ENCODE measurements at places on chromosomes 2 and 18.

DNA sequence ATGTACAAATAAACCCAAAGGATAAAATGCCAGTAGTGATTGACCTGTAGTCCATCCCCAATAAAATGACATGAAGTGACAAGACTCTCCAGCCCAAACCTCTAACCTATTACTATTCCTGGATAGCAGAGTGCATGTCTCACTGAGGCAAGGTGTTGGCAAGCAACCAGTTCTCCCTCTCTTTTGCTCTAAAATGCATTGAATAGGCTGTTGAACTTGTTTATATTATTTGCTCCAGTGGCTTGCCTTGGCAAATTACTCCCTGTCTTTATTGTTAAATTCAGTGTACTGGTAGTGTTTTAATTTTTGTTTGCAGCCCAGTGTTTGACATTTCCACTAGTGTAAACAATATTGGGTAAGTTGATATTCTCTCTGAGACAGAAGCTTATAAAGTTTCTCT, 70.5 kb downstream of the CSRNP3 start:
- no peak for DNase-seq

GRCh38 chr2:82539280-82539621, 1919.8 kb downstream of the SUCLG1 start:
- no peak for DNase-seq

DNA sequence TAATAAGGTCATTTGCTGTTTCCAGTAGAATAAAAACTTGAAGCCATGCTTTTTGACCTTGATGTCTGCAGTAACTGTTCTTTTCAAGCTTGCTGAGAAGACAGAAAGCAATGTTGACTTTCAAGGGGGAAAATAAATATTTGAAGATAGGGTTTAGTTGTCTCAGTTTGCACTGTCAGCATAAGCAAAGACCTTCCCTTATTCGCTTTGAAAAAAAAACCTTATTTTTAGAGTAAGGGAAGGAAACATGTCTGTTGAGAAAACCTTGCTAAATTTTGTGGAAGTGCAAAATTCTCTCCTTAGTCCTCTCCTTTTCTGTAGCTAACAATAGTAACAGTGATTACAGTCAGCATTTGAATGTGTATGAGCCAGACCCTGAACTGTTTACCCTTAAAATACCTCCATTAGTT, 43.1 kb downstream of the MAP4K4 start:
- DNase-seq: no peak

DNA sequence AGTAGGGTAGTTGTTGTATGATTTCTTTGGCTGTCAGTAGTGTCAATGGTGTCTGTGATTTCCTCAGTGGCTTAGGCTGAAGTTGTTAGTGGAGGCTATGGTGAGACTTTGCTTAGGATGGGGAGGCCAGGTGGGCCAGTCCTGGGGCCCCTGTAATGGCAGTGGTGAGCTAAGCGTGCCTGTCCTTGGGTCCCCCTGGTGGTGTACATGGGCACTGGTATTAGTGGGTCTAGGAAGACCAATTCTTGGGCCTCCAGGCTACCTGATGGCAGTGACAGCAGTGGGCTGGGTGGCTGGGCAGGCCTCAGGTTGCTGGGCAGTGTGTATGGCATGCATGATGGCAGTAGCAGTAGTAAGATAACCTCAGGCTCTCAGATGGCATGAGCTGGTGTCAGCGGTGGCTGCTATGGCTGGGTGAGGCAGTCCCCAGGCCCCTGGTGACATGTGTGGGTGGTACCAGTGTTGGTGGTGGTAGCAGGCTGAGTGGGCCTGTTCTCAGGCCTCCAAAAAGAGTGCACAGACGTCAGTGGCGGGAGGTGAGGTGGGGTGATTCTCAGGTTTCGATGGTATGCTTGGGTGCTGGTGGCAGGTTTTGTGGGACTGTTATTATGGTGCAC, 103.2 kb downstream of the KLHL14 start:
- DNase-seq: no peak

- DNase-seq: peak; percentile 57
Observed at GRCh38 chr2:31138037-31138962, at the start of gene GALNT14. TSS of gene GALNT14 (minus strand) at chr2:31138440. CDS start at chr2:31138086, 354 bp downstream.

GRCh38 chr18:58481321-58482180, 147.3 kb downstream of the ALPK2 start:
- no peak for DNase-seq

- DNase-seq: no peak
Observed at GRCh38 chr18:46278481-46279465, 174.6 kb downstream of the HAUS1 start.
